ENCODE measurements at places on chromosomes 1 and 21. TPM values are rescaled to one million over a fixed set of nuclear protein-coding genes. Genes with fewer than 3 reads are reported as not detected.

The ASCL5 gene
- total RNA-seq = 0.16 TPM

The CFHR5 gene
- total RNA-seq = not detected

The XCL2 gene
- 15.7 TPM for total RNA-seq

The OR2T2 gene
- total RNA-seq = not detected

The LPAR3 gene
- total RNA-seq = 0.65 TPM

The CELA3B gene
- not detected for total RNA-seq

The KCNJ9 gene
- not detected for total RNA-seq

The PLCH2 gene
- total RNA-seq = 13.9 TPM

The CRYAA gene
- not detected for total RNA-seq

The DMBX1 gene
- total RNA-seq = 0.37 TPM

The CKS1B gene
- total RNA-seq = 251 TPM

The HSD11B1 gene
- total RNA-seq = 3.1 TPM

The CFH gene
- total RNA-seq = 2.6 TPM

The TGFBR3 gene
- total RNA-seq = 8.1 TPM

The OXCT2 gene
- 2.9 TPM for total RNA-seq

The IL12RB2 gene
- 136 TPM for total RNA-seq

The CSRP1 gene
- total RNA-seq = 44.7 TPM

All from activated T-cell treated with anti-CD3 and anti-CD28 coated beads, Interleukin-2, amount 50 U/mL, for 72 hours (primary cell).